NCI-H510A treated with DMSO at 0.1 percent for 48 hours (cell line): ENCODE measurements at places on chromosomes 3 and 15.

DNA sequence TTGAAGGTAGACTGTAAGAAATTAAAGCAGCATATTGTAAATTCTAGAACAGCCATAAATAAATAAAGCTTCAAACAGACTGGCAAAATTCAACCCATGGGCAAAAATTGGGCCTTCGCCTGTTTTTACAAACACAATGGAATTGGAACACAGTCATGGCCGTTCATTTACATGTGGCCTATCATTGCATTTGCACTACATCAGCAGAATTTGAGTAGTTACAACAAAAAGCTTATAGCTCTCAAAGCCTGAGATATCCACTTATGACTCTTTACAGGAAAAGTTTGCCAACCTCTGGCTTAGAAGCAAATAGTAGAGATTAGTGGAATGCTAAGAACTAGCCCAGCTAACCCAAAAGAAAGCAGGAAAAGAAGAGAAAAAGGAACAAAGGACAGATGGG is 139.6 kb upstream of the SKOR1 start:
- no peak for DNase-seq

- DNase-seq, result no peak
Observed at GRCh38 chr3:82078246-82078645, 316.8 kb upstream of the GBE1 start.

DNA sequence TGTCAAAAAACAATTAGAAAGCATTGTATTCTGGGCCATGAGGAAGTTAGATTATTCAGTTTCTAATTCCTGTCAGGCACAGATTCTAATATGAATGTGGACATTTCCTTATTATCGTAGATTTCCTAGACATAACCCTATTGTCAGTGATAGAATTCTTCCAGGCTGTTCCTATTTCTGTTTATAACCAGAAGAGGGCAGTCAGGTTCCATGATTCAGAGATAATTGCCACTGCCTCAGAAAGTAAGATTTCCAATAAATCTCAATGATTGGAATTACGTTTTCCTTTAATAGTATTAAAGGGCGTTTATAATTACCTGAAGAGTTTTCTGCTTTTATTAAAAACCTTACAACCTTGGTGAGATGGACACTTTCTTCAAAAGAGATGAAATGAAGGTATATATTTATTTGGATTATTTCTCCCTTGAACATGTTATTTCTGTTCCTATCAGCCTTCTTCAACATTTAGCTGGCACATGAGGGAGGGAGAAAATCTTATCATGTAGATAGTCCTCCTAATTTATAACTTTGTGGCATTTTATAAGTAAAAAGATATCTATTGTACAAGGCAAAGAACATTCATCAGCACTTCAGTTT is 439.2 kb downstream of the MCTP2 start:
- peak; percentile 4 for DNase-seq

DNA sequence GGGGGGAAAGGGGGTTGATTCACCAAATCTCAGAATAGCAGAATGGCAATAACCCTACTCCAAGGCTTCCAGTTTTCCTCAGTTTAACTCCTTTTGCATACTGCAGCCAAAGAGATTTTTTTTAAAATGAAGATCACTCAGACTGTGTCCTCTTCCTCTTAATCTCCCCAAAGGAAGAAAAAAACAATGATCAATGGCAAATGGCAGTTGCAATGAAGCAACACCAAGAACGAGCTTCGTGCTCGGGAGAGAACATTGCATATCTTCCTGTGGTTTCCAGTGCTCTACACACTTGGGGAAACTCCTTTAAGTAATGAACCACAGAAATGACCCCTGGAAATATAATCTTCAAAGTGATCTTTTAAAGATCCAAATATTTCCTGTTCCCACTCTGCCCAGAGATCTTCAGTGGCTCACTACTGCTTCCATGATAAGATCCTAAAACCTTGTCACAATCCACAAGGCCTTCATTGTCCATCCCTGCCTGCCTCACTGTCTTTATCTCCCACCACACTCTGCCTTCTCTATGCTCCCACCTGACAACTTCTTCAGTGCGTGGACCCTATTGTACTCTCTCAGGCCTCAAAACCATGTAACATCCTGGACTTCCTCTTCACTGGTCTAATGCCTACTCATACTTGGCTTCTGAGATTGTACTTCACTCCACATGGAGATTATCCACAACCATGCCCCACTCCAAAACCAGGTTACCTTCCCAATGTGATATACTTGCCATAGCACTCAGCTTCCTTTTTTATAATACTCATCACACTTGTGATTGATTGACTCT is 394.8 kb downstream of the FHIT start:
- DNase-seq, result no peak

- no peak for DNase-seq
Observed at GRCh38 chr3:28130836-28131235, 110.6 kb upstream of the CMC1 start.

DNA sequence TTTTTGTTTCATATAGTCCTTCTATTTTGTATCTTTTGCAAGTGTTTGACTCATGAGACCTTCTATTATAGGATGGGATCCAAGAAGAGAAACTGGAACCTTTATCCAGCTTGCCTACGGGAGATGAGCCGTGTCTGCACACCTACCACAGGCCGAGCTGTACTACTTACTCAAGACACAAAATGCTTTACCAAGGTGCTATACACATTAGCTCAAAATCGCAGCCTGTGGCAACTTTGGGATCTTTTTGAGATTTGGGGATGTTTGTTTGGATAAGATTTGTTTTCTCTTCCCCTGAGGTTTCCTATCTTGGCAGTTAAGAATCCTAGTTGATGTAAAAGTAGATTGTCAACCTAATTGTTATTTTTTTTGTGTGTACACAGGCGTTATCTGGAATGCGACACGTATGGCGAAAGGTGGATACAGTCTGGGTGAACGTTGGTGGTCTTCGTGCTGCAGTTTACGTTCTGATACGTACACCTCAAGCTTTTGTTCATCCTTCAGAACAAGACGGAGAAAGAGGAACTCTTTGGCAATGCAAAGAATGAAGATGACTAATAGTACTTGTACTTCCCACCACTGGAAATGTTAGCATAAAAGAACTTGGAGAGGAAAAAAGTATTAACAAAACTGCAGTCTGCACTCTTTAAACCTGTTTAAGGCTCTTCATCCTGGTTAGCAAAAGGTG is 13.1 kb upstream of the SETD5 start:
- DNase-seq, result no peak

DNA sequence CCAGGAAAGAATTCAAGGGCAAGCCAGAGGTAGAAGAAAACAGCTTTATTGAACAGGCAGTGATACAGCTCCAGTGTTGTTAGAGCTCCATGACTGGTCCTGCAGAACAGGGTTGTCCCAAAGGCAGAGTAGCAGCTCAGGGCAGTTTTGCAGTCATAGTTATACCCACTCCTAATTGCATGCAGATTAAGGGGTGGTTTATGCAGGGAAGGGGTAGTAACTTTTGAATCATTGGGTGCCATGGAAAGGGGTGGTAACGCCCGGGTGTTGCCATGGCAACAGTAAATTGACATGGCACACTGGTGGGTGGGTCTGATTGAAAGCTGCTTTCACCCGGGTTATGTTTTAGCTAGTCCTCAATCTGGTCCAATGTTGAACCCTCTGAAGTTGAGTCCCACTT is 9.7 kb upstream of the RAB6B start:
- DNase-seq, result no peak

DNA sequence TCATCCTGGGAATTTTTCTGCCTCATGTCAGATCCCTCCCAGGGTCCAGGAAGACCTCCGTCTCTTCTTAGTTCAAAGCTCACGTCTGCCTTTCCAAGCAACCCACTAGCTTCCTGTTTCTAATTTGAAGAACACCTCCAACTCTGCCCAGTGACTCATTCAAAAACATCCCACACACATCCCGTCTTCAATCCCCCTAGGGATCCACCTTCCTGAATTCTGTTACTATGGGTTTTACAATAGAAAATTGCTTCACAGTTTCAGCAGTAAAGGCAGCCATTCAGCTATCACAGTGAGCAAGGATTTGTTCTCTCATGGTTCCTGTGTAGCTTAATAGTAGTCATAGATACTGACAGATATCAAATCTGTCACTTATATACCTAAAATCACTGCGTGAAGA is 308.3 kb upstream of the CCDC54 start:
- no peak for DNase-seq

GRCh38 chr15:47908486-47908885 is 191.2 kb downstream of the SEMA6D start:
- DNase-seq, result no peak

DNA sequence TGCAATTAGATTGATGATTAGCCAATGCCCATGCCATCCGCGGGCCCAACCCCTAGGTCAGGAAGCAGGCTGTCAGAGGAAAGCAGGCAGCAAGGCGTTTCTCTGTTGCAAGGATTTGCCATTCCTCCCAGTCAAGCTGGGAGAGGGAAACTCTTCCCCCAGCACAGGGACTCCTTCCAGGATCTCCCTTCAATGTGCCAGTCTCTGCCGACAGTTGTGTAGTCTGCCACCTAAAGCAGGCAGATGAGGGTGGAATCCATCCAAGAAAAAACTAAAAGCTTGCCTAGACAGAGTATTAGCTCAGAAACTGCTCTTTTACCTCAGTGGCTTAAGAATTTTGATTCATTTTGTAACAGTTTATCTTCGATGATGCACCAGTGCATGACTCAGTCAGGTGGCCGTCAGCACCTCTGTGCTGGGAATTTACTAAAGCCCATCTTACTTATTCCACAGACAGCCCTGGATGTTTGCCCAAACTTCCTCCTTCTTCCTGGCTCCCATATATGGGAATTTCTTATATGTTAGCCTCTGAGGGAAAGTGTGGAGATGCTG is 501.5 kb upstream of the THBS1 start:
- DNase-seq, result no peak

GRCh38 chr15:81015621-81016488 is 15.1 kb downstream of the TLNRD1 start:
- DNase-seq, result no peak

DNA sequence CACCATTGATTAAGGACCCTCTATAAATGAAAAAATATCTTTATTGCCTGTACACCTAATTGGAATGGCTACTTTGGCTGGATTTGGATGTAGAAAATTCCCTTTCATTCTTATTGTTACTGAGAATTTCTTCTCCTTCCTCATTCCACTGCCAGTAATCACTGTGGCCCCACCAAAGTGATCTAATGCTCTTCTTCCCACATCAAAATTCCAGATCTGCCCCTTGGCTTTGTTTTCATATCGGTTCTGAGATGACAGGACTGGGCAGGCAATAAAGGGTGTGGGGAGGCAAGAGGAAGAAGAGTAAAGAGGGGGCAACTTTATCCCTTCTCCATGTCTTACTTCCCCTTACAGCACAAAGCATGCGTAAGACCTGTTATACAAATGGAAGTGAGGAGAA is 2.1 kb downstream of the ANKUB1 start:
- DNase-seq, result no peak

DNA sequence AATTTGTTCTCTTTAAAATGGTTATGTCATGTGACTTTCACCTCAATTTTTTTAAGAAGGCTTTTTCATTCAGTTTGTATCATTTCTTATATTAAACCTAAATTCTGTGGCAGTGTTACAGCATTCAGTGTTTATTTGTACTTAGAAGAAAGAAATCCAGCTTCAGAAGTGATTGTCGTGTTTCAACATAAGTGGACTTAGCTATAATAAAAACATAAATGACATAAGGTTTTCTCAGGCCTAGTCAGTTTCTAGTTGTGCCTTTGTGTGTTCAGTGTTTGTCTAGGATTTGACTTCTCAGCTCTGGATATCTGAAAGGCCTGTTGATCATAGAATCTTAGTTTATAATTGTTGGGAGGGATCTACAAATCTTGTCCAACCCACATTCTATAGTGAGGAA is 80.5 kb downstream of the STT3B start:
- no peak for DNase-seq

GRCh38 chr15:35506272-35506870 is 39.6 kb downstream of the DPH6 start:
- peak; percentile 6 for DNase-seq

- no peak for DNase-seq
Observed at GRCh38 chr3:72678380-72678779, 169.9 kb downstream of the SHQ1 start.

DNA sequence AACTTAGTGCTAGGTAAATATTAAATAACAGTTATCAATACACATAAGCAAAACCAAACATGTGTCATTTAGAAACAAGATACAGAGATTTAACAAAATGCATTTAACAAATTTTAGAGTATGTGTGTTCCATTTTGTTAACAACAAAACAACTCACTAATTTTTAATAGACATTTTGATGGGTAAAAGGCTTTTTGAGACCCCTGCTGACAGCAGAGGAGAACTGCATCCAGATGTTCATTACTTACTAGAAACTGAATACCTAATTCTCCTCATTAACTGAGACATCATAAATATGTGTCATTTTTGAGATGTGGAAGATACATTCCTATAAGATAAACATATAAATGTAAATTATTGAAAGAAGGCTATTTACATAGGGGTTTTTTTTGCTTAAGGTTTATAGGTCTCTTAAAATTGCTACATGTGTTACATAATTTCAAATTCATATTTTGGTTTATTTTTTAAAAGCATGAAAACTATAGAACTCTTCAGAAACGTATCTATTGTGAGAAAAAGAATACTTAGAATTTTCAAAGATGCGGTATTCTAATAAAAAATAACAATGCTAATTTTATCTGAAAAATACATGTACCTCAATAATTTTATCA is 1009.8 kb downstream of the TUSC7 start:
- peak; percentile 26 for DNase-seq

- peak; percentile 72 for DNase-seq
Observed at GRCh38 chr15:43518197-43518761, 871 bp downstream of the MAP1A start.

- DNase-seq, result no peak
Observed at GRCh38 chr3:2823031-2823430, 287.1 kb downstream of the IL5RA start.

- no peak for DNase-seq
Observed at GRCh38 chr15:91238644-91239425, 138.8 kb downstream of the SV2B start.

GRCh38 chr15:71658827-71659729 is 151.3 kb upstream of the NR2E3 start:
- DNase-seq, result no peak

- no peak for DNase-seq
Observed at GRCh38 chr3:115245899-115246298, 98.8 kb upstream of the ZBTB20 start.

GRCh38 chr3:24167429-24167828 is 222.3 kb downstream of the NR1D2 start:
- no peak for DNase-seq

DNA sequence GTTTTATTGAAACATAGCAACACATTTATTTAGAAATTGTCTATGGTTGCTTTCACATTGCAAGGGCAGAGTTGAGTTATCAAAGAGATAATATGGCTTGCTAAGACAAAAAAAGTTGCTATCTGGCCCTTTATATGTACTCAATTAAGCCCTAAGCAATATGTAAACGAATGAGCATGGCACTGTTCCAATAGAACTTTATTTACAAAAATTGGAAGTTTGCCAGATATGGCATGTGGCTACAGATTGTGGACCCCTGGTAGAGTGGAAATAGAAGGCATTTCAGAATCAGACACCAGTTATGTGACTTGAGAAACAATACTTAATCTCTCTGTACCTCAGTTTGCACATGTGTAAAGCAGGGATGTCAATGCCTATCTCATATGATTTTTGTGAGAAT is 515.6 kb upstream of the SGO1 start:
- no peak for DNase-seq

GRCh38 chr3:116524453-116525210 is 79.3 kb upstream of the LSAMP start:
- no peak for DNase-seq

- no peak for DNase-seq
Observed at GRCh38 chr3:127490271-127491023, 100.1 kb downstream of the TPRA1 start.

GRCh38 chr3:18122264-18122663 is 302.9 kb downstream of the SATB1 start:
- no peak for DNase-seq

- DNase-seq, result no peak
Observed at GRCh38 chr15:78070049-78070700, 7.3 kb downstream of the TBC1D2B start.
